Ovary (tissue), 10 donors: ENCODE measurements at places on chromosomes 4 and X. TPM values are rescaled to one million over a fixed set of nuclear protein-coding genes. Genes with fewer than 3 reads are reported as not detected.
A peak's percentile ranks its signal among the peaks of the same experiment; 100 is the strongest.

DNA sequence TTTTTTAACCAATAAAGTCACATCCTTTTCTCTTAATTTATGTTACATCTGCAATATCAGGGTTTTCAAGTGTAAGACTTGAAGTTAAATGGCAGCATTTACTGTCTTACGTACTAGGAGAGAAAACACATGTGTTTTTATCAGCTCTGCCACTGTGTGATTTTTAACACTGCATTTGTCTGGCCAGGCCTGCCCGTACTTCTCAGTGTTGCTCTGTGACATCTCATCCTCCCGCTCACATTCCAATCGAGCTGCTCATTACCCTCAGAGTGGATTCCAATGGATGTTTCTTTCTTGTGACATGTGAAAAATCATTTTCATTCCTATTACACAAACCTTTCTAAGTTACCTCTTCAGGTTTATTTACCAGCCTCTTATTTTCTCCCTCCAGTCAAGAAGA lies 420.3 kb downstream of the FAT4 start:
- no peak for DNase-seq
- no peaks in the 10 kb centered on the region for H3K27me3 ChIP-seq
- H3K36me3 ChIP-seq, result no peaks in the 10 kb centered on the region
- H3K4me3 ChIP-seq, result no peak overlapping the region

DNA sequence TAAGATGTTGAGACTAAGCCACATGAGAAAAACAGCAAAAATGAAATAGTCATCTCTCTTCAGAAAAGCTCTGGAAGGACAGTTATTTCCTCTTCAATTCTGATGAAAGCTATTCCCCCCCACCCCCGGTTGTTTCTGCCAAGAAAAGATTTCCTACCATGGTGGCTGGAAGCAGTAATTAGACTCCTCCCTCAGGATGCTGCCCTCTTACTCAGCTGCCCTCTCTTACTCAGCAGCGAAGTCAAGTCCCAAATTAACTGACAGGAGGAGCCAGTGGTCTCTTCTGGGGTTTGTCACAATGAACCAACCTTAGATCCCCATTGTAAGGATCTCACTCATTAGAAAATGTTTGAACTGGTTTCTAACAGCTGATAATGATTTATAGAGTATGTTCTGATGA lies 38.0 kb downstream of the GPM6B start:
- H3K27me3 ChIP-seq, result no peaks in the 10 kb centered on the region
- no peaks in the 10 kb centered on the region for H3K36me3 ChIP-seq
- no peak overlapping the region for H3K27ac ChIP-seq
- no peak for DNase-seq

DNA sequence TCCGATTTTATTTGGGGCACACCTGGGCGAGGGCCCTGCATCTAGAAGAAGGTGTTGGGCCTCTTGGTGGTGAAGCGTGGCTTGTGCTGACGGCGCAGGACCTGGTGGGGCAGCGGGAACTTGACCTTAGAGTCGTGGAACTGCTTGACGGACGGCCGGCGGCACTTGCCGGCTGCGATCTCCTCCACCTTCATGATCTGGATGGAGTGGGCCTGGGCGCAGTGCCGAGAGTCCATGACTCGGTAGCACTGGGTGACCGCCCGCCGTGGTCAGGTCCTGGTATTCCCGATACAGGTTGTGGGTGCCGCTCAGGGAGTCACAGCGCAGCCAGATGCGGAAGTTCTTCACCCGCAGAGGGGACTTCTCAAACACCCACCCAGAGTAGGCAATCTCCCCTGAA lies 56.8 kb upstream of the ALG13 start:
- H3K4me1 ChIP-seq, result no peaks in the 10 kb centered on the region
- no peak for DNase-seq
- H3K36me3 ChIP-seq, result no peaks in the 10 kb centered on the region

GRCh38 chr4:85995361-85995760 lies 364.5 kb downstream of the MAPK10 start:
- no peak for DNase-seq
- no peak overlapping the region for H3K27ac ChIP-seq
- H3K4me3 ChIP-seq, result no peak overlapping the region
- H3K4me1 ChIP-seq, result no peaks in the 10 kb centered on the region

DNA sequence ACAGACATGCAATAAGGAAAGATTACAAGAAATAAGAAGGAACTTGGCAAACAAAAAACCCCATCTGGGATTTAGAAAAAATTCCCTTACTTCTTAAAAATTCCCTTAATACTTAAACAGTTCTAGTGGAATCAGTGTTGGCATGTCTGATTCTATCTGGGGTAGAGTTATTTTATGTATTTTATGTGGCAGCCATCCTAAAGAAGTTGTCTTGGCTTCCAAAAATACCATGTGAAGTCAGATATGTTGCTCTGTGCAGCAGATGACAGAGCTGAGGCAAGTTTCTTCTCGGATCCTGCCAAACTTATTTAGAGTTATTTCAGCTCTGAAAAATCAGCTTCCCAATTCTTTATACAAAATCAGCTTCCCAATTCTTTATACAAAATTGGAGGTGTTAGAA lies 14.7 kb downstream of the YY2 start:
- no peaks in the 10 kb centered on the region for H3K36me3 ChIP-seq
- H3K27ac ChIP-seq, result no peak overlapping the region
- peaks cover 1% of the 10 kb centered on the region for H3K4me1 ChIP-seq
- no peak for DNase-seq
- no peak overlapping the region for H3K4me3 ChIP-seq

- H3K27me3 ChIP-seq, result no peaks in the 10 kb centered on the region
- H3K4me1 ChIP-seq, result no peaks in the 10 kb centered on the region
- no peak overlapping the region for H3K27ac ChIP-seq
- no peak overlapping the region for H3K4me3 ChIP-seq
Measured at GRCh38 chrX:38558686-38559085, 2.7 kb upstream of the TSPAN7 start.

GRCh38 chrX:65783746-65784145 lies 116.3 kb downstream of the MSN start:
- H3K36me3 ChIP-seq, result no peaks in the 10 kb centered on the region
- no peaks in the 10 kb centered on the region for H3K27me3 ChIP-seq

DNA sequence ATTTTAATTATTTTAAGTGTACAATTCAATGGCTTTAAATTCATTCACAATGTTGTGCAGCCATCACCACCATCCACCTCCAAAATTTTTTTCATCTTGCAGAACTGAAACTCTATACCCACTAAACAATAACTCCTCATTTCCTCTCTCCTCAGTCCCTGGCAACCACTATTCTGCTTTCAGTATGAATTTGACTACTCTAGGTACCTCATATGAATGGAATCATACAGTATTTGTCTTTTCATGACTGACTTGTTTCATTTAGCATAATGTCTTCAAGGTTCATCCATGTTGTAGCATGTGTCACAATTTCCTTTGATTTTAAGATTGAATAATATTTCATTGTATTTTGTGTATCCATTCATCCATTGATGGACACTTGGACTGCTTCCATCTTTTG lies 46.9 kb downstream of the KIF4A start:
- H3K27me3 ChIP-seq, result no peaks in the 10 kb centered on the region
- DNase-seq, result no peak
- no peaks in the 10 kb centered on the region for H3K4me1 ChIP-seq
- no peaks in the 10 kb centered on the region for H3K36me3 ChIP-seq
- no peak overlapping the region for H3K27ac ChIP-seq
- H3K4me3 ChIP-seq, result no peak overlapping the region

DNA sequence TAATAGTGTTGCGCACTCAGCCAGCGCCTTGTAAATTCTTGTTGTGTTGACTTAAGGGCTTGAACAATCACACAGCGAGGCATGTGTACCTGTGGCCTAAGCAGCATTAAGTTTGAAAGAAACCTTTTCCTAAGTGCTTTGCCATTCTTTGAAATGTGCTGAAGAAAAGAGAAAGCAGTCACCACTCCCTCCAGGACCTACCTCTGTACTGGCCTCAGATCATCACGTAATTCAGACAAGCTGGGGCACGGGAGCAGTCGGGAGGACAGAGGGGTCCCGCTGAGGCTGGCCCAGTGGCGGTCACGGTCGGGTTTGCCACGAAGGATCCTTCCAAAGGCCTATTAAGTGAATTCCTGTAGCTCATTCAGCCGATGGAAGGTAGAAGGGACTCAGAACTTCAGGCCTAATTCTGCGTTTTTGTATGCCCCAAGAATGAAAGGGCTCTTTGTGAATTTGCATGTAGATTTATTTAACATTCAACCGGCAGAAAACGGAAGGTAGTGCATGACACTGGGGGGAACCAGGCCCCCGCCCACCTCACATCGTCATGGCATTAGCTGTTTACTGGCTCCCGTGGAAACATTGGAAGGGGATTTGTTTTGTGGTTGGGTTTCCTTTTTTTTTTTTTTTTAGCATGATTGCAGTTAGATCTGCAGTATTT lies 106.3 kb downstream of the TRAPPC11 start:
- H3K27me3 ChIP-seq, result no peaks in the 10 kb centered on the region
- H3K4me1 ChIP-seq, result no peaks in the 10 kb centered on the region
- no peak overlapping the region for H3K4me3 ChIP-seq
- H3K36me3 ChIP-seq, result no peaks in the 10 kb centered on the region

DNA sequence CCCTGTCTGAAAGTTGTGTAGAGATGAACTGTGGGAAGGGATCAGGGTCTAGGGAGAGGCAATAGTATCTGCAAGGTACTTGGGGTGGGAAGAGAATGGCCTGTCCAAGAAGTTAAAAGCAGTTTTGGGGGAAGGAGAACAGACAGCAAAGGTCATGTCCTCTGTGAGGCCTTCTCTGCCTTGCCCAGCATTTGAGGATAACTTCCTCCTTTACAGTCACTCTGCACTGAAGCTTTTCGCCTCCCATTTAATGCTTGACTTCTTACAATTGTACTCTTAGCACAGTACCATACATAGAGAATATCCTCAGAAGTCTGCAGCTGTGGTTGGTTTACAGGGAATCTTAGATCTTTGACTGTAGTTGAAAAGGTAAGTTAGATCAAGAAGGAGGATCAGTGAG lies 121.8 kb upstream of the AP1S2 start:
- no peaks in the 10 kb centered on the region for H3K27me3 ChIP-seq
- no peaks in the 10 kb centered on the region for H3K4me1 ChIP-seq
- no peak overlapping the region for H3K27ac ChIP-seq
- H3K4me3 ChIP-seq, result no peak overlapping the region

DNA sequence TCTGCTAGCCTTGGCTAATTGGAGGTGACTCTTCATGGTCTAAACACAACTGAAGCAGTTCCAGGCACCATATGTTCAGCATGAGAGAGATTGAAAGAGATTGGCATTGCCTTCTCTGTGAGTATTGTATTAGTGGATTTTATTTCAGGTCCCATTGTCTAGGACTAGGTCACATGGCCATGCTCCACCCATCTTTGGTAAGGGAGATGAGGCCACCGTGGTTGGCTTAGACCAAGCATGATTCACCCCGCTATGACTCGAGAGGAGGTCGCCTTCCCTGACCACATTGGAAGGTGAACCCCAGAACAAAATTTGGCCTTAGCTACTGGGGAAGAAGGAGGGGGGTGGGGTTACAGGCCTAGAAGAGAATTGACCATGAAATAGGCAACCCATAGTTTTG lies 109.9 kb upstream of the BCOR start:
- H3K27me3 ChIP-seq, result no peaks in the 10 kb centered on the region
- H3K27ac ChIP-seq, result no peak overlapping the region
- DNase-seq, result no peak

DNA sequence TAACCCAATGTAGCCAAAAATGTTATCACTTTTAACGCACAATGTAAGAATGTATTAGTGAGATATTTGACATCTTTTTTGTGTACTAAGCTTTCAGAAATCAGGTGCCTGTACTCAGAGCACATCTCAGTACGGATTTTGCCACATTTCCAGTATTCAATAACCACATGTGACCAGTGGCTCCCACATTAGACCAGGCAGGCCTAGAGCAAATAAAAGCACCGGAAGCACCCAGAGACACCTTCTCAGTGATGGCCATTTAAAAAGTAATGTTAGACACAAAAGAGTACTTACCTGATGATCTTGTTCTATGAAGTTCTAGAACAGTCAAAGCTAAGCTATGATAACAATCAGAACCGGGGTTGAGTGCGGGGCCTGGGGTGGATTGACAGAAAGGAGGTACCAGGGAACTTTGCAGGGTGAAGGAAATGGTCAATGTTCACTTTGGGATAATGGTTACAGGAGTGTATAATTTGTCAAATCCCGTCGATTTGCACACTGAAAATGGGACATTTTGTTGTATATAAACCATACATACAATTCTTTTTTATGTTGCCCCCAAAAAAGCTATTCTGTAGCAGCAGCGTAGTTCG lies 1.2 kb downstream of the CTPS2 start:
- no peaks in the 10 kb centered on the region for H3K36me3 ChIP-seq
- H3K4me3 ChIP-seq, result peak overlapping the region; percentile 66
- H3K27ac ChIP-seq, result peak overlapping the region; percentile 96
- H3K27me3 ChIP-seq, result no peaks in the 10 kb centered on the region

Gene SYTL4
- polyA plus RNA-seq, result 61.1 TPM

GRCh38 chr4:9944431-9945425 lies 76.6 kb downstream of the SLC2A9 start:
- H3K27me3 ChIP-seq, result no peaks in the 10 kb centered on the region
- no peaks in the 10 kb centered on the region for H3K4me1 ChIP-seq
- H3K27ac ChIP-seq, result no peak overlapping the region
- H3K36me3 ChIP-seq, result no peaks in the 10 kb centered on the region
- no peak for DNase-seq
- no peak overlapping the region for H3K4me3 ChIP-seq

- H3K36me3 ChIP-seq, result no peaks in the 10 kb centered on the region
- no peak overlapping the region for H3K27ac ChIP-seq
- DNase-seq, result no peak
- no peaks in the 10 kb centered on the region for H3K27me3 ChIP-seq
Measured at GRCh38 chrX:52509916-52510315, 6.9 kb downstream of the XAGE1B start.

Gene FOXR2
- not detected for polyA plus RNA-seq

Gene GLOD5
- polyA plus RNA-seq, result not detected

GRCh38 chr4:147285751-147286150 lies 195.1 kb upstream of the EDNRA start:
- DNase-seq, result no peak
- no peak overlapping the region for H3K4me3 ChIP-seq
- H3K36me3 ChIP-seq, result no peaks in the 10 kb centered on the region
- no peak overlapping the region for H3K27ac ChIP-seq

Gene MPP1
- polyA plus RNA-seq, result 46.9 TPM

DNA sequence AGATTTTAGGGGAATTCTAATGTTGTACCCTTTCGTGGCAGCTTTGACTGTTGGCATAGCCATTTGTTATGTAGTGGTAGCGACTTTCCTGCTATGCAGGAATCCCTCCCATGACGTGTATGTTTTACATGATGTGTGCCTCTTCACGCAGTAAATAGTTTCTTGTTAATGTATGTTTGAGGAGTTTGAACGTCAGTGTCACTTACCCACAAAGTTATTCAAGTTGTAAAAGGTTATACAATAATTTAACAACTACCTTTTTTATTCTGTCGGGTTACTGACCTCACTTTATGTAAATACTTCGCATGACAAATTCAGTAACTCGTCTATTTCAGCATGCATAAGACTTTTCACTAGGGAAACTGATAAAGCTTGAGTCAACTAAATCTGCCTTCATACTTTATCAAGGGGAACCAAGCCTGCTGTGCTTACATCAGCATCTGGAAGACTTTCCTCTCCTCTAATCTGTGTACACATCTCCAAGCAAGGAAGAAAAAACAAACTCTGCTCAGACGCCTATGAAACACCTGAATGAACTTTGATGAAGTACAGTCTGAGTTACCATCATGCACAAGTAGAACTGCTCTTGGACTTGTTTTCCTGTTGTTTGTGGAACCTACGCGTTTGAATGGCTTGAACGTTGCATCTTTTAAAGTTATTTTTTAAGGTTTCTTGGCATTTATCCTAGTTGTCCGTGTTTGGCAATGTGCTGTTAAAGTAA lies 61.2 kb downstream of the SLC9A6 start:
- H3K4me1 ChIP-seq, result no peaks in the 10 kb centered on the region
- H3K36me3 ChIP-seq, result no peaks in the 10 kb centered on the region
- H3K4me3 ChIP-seq, result no peak overlapping the region
- H3K27me3 ChIP-seq, result no peaks in the 10 kb centered on the region
- no peak overlapping the region for H3K27ac ChIP-seq
